Left renal pelvis (tissue), 4 donors: ENCODE measurements at places on chromosomes 7 and 10. TPM values are rescaled to one million over a fixed set of nuclear protein-coding genes. Genes with fewer than 3 reads are reported as not detected.

DNA sequence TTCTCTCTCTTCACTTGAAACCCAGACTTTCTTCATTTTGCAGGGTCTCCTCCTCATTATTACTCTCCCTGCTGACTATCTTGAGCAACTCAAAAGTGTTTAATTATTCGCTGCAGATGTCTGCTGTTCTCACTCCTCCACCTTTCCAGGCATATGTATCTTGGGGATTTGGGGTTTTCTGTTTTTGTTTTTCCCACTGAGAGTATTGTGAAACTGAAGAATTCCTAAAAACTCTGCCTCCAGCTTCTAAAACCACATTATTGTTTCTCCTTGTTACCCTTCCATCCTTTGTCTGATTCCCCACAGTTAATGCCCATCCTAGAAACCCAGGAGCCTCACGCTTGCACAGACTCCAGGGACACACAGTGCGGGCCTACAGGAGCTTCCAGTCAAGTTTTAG lies 51.3 kb downstream of the WNT2 start:
- no peak for DNase-seq

SUN3 gene
- polyA plus RNA-seq = not detected

KEL gene
- 3.1 TPM for polyA plus RNA-seq

LRRC18 gene
- 0.19 TPM for polyA plus RNA-seq

- no peak for DNase-seq
Observed at GRCh38 chr10:119546009-119546408, 3.5 kb upstream of the RGS10 start.

DNA sequence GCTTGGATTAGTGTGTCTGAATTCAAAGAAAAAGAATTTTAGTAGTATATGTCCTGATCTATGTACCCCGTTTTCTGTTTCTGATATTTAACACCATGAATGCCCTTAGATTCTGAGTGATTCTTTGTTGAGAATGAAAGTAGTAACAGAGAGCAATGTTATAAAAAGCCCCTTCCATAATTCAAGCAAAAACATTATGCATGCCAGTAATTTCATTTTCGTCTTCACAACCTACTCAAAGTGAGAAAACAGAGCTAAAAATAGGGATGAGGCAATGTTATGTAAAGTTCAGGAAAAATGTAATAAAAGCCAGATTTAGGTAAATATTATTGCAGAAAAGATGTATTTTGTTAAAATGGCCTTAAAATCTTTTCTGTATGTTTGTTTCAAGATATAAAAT lies 28.1 kb downstream of the PTPRZ1 start:
- DNase-seq = no peak

PHYH gene
- 32.3 TPM for polyA plus RNA-seq

TBC1D12 gene
- 18.4 TPM for polyA plus RNA-seq

DNA sequence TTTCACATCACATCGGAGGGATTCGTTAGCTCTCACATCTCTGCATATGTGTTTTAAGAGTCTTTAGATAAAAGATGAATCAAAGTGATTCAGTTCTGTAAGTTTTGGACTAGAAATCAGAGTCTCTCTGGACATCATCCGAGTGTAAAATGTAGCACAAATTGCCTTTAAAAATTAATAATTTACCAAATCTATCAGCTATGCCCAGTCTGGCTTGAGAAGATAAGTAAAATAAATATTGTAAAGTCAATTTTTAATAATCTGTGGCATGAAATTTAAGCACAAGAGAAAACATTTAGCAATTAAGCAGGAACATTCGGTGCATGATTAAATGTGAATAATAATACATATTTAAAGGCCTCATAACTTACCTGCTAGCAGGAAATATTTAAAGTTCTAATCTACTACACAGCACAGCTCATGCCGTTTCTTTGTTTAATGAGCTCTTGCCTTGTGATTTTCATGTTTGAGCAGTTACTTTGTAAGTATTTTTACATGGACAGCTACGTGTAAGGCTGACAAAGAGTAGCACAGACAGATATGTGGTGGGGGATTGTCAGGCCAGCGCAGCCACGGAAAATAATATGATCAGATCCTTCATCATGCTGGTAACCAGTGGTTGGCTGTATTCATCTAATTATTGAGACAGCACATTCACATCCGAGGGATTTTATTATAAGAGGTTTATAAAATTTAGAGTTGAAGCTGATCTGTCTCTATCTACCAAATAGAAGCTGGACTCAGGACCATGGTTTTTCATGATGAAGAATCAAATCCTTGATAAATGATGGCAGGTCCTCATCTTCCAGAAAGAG lies 317.3 kb downstream of the ADARB2 start:
- no peak for DNase-seq

GRCh38 chr10:17214526-17214925 lies 13.1 kb upstream of the TRDMT1 start:
- no peak for DNase-seq

DNA sequence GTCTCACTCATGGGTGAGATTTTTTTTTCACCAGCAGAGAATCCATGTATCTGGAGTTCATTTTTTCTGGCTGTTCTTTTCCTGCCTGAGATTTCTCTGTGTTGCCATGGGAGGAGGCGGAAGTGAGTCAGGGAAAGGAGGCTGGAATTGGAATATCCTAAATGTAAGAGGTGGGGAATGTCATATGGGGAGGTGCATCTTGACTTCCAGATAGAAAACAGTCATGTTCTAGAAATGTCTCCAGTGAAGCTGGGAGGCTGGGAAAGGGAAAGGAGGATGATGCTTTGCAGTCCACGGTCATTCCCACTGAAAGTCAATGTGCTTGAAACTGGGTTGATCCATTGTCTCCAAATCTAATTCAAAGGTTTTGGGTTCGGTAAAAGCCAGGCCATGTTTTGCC lies 39.7 kb upstream of the HPS1 start:
- no peak for DNase-seq

GRCh38 chr7:97499204-97499603 lies 232.7 kb upstream of the TAC1 start:
- no peak for DNase-seq

GRCh38 chr10:99609186-99609585 lies 11.1 kb downstream of the SLC25A28 start:
- DNase-seq = no peak

CALCR gene
- polyA plus RNA-seq = 1.2 TPM

AUTS2 gene
- polyA plus RNA-seq = 77.6 TPM

DNA sequence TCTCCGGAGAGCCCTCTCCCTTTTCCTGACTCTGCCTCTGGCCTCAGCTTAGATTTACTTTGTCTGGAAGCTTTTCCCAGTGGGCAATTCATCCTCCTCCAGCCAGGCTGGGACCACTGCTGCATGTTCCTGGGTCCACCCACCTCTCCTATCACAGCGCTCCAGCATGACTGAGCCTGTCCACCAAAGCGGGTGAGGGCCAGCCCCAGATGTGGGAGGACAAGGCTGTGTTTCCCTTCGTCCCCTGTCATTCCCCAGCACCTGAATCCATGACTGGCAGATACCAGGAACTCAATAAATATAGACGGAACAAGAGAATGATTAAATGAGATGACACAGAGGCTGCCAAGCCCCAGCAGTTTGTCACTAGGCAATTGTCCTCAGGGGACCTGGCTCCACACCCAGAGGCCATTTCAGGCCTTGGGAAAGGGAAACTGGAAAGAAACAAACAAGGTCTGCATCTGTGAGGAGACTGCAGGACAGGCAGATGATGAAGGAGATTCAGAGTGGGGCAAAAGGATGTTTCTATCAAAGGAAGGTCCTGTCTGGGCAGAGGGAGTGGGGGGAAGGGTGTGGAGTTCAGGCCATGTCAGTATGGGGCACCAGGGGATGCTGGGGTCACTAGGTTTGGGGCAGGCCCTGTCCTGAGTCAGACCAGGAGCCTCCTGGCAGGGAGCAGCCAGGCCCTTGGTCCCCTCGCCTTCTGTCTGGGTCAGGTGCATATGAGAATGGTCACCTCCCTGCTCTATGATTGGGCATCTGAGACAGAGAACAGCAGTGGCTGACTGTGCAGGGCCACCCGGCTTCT lies 576.4 kb downstream of the GRID1 start:
- no peak for DNase-seq

GRCh38 chr10:4120096-4120853 lies 335.3 kb upstream of the KLF6 start:
- no peak for DNase-seq

- DNase-seq = no peak
Observed at GRCh38 chr10:24133835-24134234, 75.1 kb upstream of the KIAA1217 start.

DNA sequence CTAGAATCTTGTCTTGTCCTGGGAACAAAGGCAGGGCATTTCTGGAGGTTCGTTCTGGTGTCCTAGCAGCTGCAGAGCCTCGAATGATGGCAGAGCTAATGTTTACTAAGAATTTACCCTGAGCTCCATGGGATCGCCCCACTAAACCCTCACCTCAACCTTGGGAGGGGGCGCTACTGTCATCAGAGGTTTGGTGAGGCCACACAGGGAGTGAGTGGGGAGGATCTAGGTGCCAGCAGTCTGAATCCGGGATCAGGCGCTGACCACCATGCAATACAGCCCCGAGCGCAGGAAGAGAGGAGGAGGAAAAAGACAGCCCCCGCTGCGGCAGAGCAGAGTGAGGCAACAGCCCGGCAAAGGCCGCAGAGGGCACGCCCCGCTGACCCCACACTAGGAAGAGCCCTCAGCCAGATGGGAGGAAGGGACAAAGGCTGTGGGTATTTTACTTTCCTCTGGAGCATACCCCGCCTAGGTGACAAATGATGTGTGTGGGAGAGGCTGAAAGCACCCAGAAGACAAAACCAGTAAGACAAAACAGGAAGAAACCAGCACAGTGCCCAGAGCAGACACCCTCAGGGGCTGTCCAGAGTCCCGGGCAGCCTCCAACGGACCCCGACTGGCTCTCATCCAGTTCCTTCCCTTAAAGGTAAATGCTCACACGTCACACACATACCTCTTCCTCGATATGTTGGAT lies 103.5 kb downstream of the FAM53B start:
- DNase-seq = no peak

STEAP2 gene
- 2.4 TPM for polyA plus RNA-seq

WIPF3 gene
- polyA plus RNA-seq = 5.5 TPM

DNA sequence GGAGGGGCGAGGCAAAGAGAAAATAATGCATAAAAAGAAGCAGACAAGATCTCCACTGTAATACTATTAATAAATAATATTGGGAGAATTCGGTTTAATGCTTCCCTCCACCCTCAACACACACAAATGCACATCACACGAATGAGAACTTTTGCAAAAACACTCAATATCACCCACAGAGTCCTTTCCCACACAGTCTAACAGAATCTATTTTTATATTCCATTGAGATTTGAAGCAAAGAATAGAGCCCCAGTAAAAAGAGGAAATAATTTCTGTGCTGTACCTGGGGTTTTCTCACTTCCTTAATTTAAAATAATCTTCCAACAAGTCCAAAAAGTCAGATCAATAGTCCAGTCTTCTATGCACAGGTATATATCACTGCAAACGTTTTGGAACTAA lies 17.0 kb downstream of the PIK3AP1 start:
- DNase-seq = no peak

GRCh38 chr7:140005754-140006503 lies 56.8 kb downstream of the PARP12 start:
- DNase-seq = no peak

- DNase-seq = no peak
Observed at GRCh38 chr7:110507832-110508231, 583.1 kb upstream of the LRRN3 start.

TYSND1 gene
- polyA plus RNA-seq = 10.4 TPM

PNLIP gene
- polyA plus RNA-seq = not detected
